ENCODE measurements at places on chromosomes 7 and 10.

- DNase-seq: no peak
Measured at GRCh38 chr7:107858280-107858679, 32.7 kb upstream of the DLD start.

DNA sequence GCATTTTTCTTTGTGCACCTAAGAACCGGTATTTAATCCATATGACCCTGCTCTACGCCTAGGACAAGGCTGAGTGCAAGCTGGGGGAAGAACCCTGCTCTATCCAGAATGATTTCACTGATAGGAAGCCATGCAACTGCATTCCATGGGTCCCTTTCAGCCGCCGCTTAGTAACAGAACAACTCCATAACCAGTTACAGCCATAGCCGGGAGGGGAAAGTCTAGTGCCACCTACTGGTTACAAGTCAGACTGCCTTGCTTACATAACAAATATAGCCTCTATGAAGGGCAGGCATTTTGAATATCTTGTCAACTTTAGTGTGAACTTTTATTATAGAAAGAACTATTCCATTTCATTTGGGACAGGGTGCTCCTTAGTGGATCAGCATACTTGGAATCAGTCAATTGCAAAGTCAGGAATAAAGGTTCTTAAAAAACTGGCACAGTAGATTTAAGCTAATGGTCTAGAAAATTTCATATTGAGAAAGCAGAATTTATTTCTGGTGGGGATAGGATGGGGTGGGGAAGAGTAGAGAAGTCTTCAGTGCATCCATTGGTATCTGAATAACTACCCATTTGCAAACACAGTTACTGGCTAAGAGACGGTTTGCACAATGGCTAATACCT lies 521.7 kb downstream of the ADRA2A start:
- peak; percentile 15 for DNase-seq

- no peak for DNase-seq
Measured at GRCh38 chr10:71971769-71972555, 7.8 kb downstream of the CHST3 start.

DNA sequence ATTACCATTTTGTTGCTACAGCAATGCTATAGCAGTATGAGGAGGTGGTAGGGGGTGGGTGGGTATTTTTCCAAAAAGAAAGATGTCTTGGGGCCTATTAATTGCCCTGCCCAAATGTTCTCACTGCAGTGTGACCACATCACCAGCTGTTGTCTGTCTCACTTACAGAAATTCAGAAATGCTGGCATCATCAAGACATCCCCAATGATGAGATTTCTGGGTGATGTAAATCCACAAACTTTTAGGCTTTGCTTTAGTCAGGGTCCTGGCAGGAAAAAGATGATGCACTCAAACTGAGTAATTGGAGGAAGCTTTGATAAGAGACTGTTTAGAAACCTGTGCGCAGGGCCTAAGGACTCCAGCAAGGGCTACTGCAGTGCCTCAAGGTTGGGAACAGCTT lies 56.2 kb upstream of the OPN4 start:
- DNase-seq: no peak

DNA sequence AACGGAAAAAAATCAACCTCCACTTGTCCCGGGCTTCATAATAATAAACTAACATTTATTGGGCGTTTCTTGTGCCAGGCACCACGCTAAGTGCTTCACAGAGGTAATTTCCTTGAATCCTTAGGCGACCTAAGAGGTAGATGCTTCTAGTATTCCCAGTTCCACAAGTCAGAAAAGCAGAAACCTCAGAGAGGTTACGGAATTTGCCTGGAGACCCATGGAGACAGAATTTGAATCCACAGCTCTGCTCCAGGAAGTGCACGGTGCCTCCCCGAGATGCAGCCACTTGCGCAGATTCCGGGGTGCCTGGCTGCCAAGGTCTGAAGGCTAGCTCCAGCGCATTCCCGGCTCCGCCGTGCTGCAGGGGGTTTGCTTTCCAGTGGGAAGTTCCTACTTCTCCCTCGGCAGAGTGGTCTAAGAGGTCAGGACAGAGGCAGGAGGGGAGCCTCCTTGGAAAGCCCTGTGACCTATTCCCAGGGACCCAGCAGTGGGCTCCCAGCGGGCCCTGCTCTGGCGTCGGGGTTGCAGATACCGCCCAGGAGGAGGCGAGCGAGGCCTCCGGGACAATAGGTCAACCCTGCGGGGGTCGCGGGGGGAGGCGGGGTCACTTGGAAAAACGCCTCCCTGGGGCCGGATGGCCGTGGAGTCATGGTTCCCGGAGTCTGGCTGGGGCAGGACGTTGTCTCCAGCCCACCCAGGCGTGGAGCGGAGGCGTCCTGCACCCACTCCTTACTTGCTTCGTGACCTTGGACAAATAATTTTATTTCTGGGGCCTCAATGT lies 10.1 kb upstream of the NKX2-3 start:
- no peak for DNase-seq

DNA sequence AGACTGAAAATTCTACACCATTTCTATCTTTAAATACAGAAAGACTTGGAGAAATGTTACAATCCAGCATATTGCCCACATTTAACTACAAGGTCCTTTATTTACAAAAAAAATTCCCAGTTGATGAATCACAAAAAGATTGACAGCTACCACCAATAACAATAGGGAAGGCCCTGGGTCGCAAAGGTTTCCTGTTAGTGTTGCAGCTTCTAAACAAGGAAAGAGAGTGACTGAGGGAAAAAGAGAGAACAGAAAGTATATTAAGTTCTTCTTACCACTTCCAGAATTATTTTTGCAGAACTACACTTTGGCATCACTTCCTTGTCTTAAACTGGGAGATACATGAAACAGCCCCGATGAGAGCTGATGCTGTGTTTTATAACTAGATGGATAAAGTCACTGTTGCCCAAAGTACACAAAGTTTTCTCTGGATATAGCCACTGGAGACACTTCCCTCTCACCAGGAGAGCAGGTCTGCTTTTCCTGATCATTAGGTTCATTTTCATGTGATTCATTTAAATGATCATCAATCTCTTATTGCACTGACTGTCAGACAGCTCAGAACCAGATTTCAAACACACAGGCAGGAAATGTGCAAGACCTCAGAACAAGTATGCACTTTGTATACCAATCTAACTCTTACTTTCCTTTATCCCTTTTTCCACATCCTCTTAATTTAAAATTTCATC lies 57.0 kb downstream of the SHTN1 start:
- no peak for DNase-seq

GRCh38 chr10:132063432-132063831 lies 2.3 kb upstream of the JAKMIP3 start:
- DNase-seq: no peak

DNA sequence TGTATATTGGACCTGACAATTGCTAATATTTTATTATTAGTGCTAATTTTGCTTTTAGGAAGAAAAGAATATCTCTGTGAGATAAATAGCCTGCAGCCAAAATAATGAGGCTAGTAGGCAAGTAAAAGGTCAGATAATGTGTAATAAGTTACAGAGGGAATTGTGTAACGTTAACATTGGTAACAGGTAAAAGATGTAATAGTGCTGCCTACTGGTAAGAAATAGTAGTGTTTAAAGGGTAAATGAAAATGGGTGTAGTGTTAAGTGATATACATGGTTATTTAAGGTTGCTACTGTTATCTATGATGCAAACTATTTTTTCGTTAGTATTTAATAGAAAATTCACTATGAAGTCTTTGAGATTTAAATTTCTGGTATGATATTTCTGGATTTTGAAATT lies 9.2 kb upstream of the FOXP2 start:
- no peak for DNase-seq

- no peak for DNase-seq
Measured at GRCh38 chr10:101708073-101708472, 13.1 kb upstream of the FBXW4 start.

DNA sequence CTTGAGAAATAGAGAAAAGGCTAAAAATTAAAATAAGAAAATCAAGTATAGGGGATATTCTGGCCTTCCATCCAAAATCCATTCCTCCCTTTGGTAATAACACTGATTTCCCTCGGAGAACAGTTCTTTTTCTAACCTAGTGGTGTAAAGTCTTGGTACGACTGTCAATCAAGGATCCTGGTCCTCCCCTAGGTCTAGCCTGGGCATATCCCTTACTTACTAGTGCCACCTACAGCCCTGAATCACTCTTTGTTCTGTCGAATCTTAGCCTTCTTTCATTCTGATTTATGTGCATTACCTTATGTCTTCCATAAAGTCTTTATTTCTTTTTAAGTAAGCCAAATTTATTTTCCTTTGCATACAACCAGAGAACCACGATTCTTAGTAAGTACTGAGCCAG lies 298.7 kb upstream of the LRRTM3 start:
- DNase-seq: no peak

All from stimulated activated CD4-positive, alpha-beta T cell treated with anti-CD3 and anti-CD28 coated beads, Interleukin-1b, Interleukin-23, amount 100 ng/mL, for 4 hours (primary cell).